ENCODE measurements at places on chromosomes 4 and X. TPM values are rescaled to one million over a fixed set of nuclear protein-coding genes. Genes with fewer than 3 reads are reported as not detected.

DNA sequence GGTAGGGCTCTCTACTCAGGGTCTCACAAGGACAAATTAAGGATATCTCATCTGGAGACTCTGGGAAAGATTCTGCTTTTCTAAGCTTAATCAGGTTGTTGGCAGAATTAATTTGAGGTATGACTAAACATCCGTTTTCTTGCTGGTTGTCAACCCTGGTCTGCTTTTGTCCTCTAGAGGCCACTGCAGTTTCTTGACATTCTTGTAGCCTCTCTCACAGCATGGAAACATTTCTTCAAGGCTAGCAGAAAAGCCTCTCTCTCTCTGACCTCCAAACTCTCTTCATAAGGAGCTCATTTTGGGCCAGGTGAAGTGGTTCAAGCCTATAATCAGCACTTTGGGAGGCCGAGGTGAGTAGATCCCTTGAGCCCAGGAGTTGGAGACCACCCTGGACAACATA, 749.5 kb upstream of the PCDH7 start:
- DNase-seq, result no peak
- no peaks in the 10 kb centered on the region for H3K4me1 ChIP-seq
- H3K4me3 ChIP-seq, result no peak overlapping the region
- no peak overlapping the region for H3K27ac ChIP-seq
- H3K36me3 ChIP-seq, result no peaks in the 10 kb centered on the region

GRCh38 chr4:184804621-184805020, 21.1 kb downstream of the ACSL1 start:
- H3K36me3 ChIP-seq, result no peaks in the 10 kb centered on the region
- H3K4me1 ChIP-seq, result peaks cover 25% of the 10 kb centered on the region
- H3K27me3 ChIP-seq, result no peaks in the 10 kb centered on the region
- no peak for DNase-seq
- H3K27ac ChIP-seq, result peak overlapping the region; percentile 72

The CXorf51B gene
- not detected for total RNA-seq

- H3K27ac ChIP-seq, result no peak overlapping the region
- peaks cover 2% of the 10 kb centered on the region for H3K27me3 ChIP-seq
- H3K4me3 ChIP-seq, result peak overlapping the region; percentile 97
- no peaks in the 10 kb centered on the region for H3K36me3 ChIP-seq
- DNase-seq, result no peak
- peaks cover 10% of the 10 kb centered on the region for H3K4me1 ChIP-seq
These were observed 1.4 kb downstream of the RWDD4 start for GRCh38 chr4:183657564-183657963.

DNA sequence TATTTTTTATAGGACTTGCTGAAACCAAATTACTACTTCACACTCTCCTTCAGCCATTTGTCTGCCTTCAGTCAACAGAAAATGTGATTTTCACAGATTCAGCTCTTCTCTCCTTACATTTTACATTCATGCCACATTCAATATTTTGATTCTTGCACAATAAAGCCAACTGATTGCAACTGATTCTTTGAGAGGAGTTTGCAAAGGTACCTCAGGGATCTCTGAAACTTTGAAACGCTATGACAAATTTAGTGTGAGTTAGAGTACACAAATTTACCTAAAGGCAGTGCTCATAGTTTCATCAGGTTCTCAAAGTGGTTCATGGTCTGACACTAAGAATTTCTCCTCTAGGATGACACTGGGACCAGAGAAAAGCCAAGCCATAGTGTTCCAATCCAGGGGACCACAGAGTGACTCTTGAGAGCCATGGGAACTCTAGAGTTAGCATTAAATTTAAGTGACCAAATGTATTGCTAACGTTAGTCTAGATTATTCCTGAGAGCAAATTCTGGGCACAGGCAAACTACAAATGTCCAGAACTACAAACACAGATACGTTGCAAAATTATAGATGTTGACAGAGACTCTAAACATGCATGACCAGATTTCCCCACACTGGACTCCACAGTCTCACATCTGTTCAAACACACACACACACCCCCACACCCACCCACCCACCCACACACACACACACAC, 9.0 kb downstream of the CSN3 start:
- no peaks in the 10 kb centered on the region for H3K4me1 ChIP-seq
- no peaks in the 10 kb centered on the region for H3K36me3 ChIP-seq
- H3K27ac ChIP-seq, result no peak overlapping the region

The RAB41 gene
- not detected for total RNA-seq

The EDNRA gene
- not detected for total RNA-seq

DNA sequence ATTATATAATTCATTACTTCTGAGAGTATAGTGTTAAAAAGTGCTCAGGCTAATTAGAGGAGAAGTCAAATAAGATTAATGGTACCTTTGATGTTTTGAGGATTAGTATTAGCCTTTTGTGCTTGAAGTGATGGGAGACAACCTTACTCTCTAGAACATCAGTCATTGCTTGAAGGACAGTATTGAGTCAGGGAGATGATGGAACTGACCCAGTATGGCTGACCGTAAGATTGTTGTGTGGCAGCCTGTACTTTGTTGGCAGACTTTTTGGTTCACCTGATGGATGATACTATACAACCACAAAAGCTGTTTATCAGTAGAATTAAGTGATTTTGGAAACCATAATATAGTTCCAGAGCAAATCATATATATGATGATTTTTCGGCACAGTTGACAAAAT, 9.9 kb downstream of the OGT start:
- H3K4me3 ChIP-seq, result no peak overlapping the region
- no peak for DNase-seq
- no peaks in the 10 kb centered on the region for H3K36me3 ChIP-seq
- H3K4me1 ChIP-seq, result peaks cover 6% of the 10 kb centered on the region

- H3K27ac ChIP-seq, result no peak overlapping the region
- no peak for DNase-seq
- no peaks in the 10 kb centered on the region for H3K36me3 ChIP-seq
- H3K4me3 ChIP-seq, result no peak overlapping the region
- no peaks in the 10 kb centered on the region for H3K4me1 ChIP-seq
These were observed 45.6 kb downstream of the RAP2C start for GRCh38 chrX:132173647-132174046.

The GPR78 gene
- total RNA-seq, result 0.17 TPM

DNA sequence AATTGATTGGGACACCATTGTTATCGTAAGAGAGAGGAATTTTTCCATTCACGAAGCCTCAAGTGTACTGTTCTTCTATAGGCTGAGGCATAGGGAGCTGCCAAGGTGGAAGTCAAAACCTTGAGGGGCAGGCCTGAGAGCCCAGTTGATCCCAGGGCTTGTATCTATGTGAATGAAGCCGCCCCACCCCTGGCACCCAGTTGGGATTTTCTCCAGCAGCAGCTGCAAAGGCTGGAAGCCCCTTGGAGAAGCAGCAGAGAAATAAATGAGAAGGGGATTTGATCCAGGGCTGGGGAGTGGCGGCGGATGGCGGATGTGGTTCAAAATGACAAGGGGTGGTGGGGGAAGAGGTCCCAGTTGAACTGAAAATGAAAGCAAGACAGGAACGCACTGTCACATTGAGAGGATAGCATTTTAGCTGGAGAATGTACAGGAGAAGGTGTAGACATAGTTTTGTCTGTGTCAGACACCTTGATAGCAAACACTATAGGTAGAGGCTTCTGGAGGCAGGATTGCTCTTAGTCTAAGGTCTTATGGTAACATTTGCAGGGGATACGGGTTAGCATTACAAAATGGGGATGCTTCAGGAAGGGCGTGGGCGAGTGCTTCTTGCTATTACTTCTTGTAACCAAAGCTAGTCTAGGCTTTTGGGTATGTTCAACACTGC, 32.6 kb downstream of the DOCK11 start:
- H3K4me1 ChIP-seq, result peaks cover 17% of the 10 kb centered on the region
- H3K4me3 ChIP-seq, result no peak overlapping the region
- H3K27me3 ChIP-seq, result peaks cover 2% of the 10 kb centered on the region
- no peak for DNase-seq
- no peak overlapping the region for H3K27ac ChIP-seq

GRCh38 chr4:45063696-45064095, 337.3 kb upstream of the GNPDA2 start:
- peak overlapping the region; percentile 75 for H3K27ac ChIP-seq
- no peaks in the 10 kb centered on the region for H3K27me3 ChIP-seq
- peaks cover 14% of the 10 kb centered on the region for H3K4me1 ChIP-seq

The SHROOM4 gene
- 0.96 TPM for total RNA-seq

DNA sequence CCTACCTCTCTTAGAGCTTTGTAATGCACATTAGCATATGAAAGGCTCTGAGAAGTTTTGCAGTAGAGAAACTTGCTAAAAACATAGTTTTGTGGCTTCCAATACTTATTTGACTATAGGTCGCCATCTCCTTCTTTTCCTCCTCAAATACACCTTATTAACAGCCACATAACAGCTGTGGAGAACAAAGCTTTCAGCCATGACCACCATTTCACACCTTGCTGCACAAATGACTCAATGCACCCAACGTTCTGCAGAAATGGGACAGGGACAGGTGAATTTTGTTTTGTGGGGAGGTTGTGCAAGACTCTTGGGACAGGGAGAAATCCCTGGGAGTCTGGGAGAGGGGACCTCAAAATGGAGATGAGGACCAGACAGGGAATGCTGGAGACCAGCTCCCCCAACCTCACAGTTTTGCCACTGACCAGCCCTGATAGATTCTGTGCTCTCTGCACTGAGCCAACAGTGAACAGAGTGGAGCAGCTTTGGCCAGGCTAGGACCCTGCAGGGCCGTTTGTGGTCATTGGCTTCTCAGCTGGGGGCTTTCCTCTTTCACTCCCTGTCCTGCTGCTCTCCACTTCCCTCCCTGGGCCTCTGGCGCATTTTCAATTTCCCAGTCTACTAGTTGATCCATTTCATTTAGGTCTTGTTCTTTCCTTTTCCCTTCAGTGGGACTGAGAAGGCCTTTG, 16.6 kb downstream of the FRMPD3 start:
- no peaks in the 10 kb centered on the region for H3K36me3 ChIP-seq
- H3K27me3 ChIP-seq, result peaks cover 2% of the 10 kb centered on the region
- peaks cover 4% of the 10 kb centered on the region for H3K4me1 ChIP-seq
- H3K27ac ChIP-seq, result no peak overlapping the region
- no peak for DNase-seq

DNA sequence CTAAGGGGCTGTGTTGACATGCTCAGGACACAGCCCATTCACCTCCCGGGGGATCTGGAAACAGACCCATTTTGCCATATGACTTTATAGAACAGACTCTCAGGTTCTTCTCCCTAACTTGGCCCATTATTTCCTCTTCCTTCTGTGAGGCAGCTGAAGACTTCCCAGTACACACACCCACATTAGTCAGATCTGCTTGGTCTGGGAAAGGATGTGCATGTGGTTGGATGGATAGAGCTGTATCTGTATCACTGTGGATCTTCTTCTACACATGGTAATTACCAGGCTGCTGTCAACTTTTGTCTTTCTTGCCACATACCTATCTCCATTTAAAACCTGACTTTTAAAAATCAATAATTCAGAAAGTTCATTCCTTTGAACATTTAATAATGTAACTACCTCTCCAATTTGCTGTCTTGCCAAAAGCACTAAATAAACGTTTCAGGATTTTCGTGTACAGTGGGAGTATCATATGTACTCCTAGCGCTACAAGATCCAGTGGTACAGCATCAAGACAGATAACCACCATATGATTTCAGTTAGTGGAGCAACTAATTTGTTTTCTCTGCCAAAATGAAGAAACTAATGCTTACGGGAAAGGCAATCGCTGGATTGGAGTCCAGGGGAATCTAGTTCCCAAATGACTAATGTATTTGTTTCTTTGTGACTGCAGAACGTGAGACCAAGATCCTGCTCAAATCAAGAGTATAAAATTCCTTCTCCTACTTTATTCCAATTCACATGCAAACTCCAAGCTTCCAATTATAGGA, 134.1 kb upstream of the MAP3K15 start:
- DNase-seq, result no peak
- peaks cover 3% of the 10 kb centered on the region for H3K4me1 ChIP-seq
- H3K4me3 ChIP-seq, result no peak overlapping the region
- H3K36me3 ChIP-seq, result no peaks in the 10 kb centered on the region
- H3K27me3 ChIP-seq, result no peaks in the 10 kb centered on the region

DNA sequence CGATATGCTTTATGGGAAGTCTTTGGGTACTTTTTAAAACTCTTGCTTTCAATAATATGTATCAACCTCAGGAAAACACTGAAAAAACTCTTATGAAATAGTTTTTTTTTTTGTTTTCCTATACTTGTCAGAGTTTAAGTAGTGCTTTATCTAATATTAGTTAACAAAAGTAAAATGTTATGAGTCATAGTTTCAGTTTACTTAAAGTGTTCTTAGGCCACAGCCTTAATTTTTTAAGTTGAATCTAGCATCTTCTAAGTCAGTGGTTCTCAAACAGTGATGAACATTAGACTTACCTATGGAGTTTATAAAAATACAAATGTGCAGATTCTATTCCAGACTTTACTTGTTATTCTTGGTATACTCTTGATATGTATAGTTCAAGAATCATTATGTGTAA, 26.3 kb upstream of the ADGRL3 start:
- no peaks in the 10 kb centered on the region for H3K36me3 ChIP-seq
- H3K27me3 ChIP-seq, result no peaks in the 10 kb centered on the region
- no peak for DNase-seq

- no peaks in the 10 kb centered on the region for H3K27me3 ChIP-seq
- H3K4me3 ChIP-seq, result no peak overlapping the region
- H3K36me3 ChIP-seq, result no peaks in the 10 kb centered on the region
- no peaks in the 10 kb centered on the region for H3K4me1 ChIP-seq
- no peak for DNase-seq
These were observed 220.0 kb downstream of the ENOX2 start for GRCh38 chrX:130682990-130683389.

- no peaks in the 10 kb centered on the region for H3K36me3 ChIP-seq
- H3K4me1 ChIP-seq, result peaks cover 5% of the 10 kb centered on the region
- no peak overlapping the region for H3K4me3 ChIP-seq
- no peak for DNase-seq
- no peaks in the 10 kb centered on the region for H3K27me3 ChIP-seq
These were observed 78.9 kb downstream of the FAT1 start for GRCh38 chr4:186644737-186645261.

DNA sequence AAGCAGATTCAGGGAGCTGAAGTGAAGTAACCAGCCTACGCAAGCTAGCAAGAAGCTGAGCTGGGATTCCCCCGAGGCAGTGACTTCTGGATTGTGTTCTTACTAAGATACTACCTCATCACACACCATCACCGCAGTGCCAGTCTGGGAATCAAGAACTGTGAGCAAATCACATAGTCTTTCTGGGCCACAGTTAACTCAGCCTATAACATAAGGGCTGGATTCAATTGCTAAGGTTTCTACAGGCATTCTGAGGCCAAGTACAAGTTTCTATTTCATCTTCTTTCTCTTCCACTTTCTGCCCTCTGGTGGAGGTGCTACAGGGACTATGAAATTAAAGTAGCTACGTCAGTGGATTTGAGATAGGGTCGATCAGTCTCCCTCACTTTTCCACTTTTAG, 1.4 kb upstream of the CORIN start:
- H3K36me3 ChIP-seq, result no peaks in the 10 kb centered on the region
- DNase-seq, result peak; percentile 27
- H3K27ac ChIP-seq, result no peak overlapping the region
- H3K4me1 ChIP-seq, result peaks cover 5% of the 10 kb centered on the region
- no peak overlapping the region for H3K4me3 ChIP-seq

DNA sequence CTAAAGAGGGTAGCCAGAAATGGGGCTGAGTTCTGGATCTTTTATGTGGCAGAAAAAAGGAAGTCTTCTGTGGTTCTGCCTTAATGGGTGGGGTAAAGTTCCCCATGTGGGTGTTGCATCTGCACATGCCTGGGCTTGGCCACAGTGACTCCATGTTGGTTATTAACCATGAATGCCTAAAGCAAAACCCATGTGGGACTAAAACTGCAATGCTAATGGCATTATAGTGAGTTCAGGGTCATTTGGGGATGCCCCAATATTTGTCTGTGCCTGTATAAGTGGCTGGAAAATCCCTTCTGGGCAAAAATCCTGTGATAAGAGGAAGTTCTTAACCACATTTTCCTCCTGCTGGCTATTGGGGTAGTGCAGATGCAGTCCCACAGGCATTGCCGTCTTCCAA, 857.4 kb downstream of the FAT4 start:
- no peaks in the 10 kb centered on the region for H3K36me3 ChIP-seq
- no peaks in the 10 kb centered on the region for H3K4me1 ChIP-seq
- H3K4me3 ChIP-seq, result no peak overlapping the region
- H3K27ac ChIP-seq, result no peak overlapping the region

The NDP gene
- total RNA-seq, result not detected

The F8A1 gene
- 18.3 TPM for total RNA-seq
